ENCODE measurements at places on chromosomes 7 and 10. TPM values are rescaled to one million over a fixed set of nuclear protein-coding genes. Genes with fewer than 3 reads are reported as not detected.

The WDR86 gene
- total RNA-seq: not detected

The LIPF gene
- not detected for total RNA-seq

The HTR5A gene
- total RNA-seq: not detected

The EMX2 gene
- not detected for total RNA-seq

The NCF1 gene
- not detected for total RNA-seq

The ZNF804B gene
- total RNA-seq: not detected

Measured in activated CD4-positive, alpha-beta T cell treated with anti-CD3 and anti-CD28 coated beads, Interleukin-2, amount 10 ng/mL, durations not matched to agents 24 days and 14 days (primary cell).